ENCODE measurements at places on chromosomes 3 and 15.

DNA sequence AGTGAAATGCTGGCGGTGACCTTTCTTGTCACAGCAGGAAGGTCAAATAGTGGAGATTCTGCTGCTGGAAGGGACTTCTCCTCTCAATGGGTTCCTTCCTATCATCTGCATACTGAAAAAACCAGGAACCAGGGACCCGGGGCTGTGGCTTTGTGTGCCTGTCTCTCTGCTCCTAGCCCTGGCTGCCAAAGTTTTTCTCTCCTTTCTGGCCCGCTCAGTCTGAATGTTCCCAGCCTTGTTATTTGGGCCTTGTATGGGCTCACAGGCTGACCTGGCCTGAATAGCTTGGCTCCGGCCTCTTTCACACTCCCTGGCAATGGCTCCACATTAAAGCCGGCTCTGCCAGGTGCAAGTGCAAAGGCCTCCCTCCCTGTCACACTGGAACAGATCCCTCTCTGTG lies 94.7 kb downstream of the LRIG1 start:
- peak; percentile 76 for ATAC-seq

DNA sequence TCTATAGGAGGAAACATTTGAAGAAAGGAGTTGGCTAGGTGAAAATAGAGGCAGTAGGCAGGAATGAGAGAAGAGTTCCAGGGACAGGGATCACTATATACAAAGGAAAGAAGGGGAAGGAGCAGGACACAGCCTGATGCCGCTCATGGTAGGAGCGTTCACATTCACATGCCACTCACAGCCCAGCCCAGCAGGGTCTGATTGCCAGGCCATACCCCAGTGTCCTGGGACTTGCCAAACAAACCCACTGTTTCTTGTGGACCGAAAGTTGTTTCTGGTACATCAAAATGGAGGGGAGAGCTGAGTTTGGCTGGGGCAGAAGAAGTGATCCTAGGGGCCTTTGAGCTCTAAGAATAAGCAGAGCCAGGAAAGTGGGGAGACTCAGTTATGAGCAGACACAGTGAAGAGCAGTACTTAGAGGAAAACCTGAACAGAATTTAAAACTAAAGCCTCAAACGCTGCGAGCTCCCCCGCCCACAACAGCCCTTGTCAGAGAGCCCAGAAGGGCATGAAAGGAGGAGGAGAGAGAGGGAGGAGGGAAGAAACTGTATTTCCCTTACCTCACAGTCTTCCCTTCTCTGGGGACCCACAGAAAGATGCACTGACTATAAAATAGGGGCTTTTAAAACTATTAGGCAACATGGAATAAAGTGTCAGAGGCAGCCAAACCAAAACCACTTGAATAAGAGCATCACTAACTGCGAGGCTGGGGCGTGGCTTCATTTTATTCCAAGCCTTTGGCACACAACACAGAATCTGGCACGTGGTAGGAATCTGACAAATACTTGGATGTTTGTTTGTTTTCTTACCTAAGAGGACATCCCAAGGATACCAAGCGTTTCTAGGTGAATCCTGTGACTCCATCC lies 129.0 kb downstream of the RPL22L1 start:
- ATAC-seq: peak; percentile 85

- no peak for ATAC-seq
Measured at GRCh38 chr15:40838756-40839155, 5.1 kb upstream of the SPINT1 start.

GRCh38 chr3:39029556-39029955 lies 22.2 kb downstream of the SCN11A start:
- no peak for ATAC-seq

DNA sequence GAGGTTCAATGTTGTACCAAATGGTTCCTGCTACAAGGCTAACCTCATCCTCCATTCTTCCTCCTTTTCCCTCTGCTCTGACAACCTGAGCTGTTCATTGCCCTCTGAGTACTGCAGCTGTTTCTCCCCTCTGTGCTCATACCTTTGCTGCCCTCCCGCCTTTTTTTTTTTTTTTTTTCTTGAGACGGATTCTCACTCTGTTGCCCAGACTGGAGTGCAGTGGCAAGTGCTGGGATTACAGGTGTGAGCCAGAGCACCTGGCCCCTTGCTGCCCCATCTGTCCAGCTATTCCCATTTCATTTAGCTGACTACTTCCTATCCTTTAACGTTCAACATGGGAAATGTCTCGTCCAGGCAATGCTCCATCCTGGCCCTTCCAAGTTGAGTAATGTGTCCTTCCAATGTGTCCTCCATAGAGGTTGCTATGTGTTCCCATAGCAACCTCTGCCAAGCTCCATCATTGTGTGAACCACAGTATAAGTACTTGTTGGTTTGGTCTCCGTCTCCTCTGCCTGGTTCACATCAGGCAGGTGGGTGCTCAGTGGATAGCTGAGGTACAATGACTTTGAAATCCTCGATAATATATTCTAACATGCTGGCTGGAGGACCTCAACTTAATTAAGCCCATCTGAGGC lies 179.9 kb upstream of the ANKRD28 start:
- no peak for ATAC-seq

All from gastroesophageal sphincter (tissue), 4 donors.